ENCODE measurements at places on chromosomes 6 and 20. TPM values are rescaled to one million over a fixed set of nuclear protein-coding genes. Genes with fewer than 3 reads are reported as not detected.

- peak; percentile 91 for DNase-seq
Observed at GRCh38 chr6:84227434-84228197, at the start of gene CEP162. Gene CEP162, minus strand, starts transcription at chr6:84227643. Its CDS starts 1,250 bp downstream, at chr6:84226393.

- DNase-seq = no peak
Observed at GRCh38 chr6:107401573-107401972, 57.8 kb downstream of the PDSS2 start.

DNA sequence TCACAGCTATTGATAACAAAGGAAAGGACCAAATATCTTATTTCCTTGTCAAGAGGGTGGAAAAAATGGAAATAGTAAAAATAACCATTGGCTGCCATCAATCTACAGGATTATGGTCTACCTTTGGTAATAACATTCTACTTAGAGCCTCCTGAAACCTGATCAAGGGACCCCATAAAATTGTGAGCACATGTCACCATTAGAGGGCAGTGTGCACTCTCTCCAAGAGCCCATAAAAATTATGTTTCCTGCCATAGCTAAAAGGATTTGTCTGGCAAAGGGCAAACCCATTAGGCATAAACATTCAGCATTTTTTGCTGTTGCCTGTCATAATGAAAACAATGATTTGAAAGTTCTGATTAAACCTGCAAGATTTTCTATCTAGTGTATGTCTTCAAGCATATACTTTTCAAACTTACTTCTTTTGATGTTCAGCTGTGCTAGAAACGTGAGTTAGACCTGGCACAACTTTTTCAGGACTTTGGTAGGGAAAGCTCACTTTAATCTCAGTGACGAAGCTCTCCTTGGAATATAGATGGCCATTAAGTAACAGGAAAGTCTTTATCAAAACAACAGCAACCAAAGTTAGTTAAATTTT is 120.7 kb upstream of the ZFP64 start:
- peak; percentile 37 for DNase-seq

DNA sequence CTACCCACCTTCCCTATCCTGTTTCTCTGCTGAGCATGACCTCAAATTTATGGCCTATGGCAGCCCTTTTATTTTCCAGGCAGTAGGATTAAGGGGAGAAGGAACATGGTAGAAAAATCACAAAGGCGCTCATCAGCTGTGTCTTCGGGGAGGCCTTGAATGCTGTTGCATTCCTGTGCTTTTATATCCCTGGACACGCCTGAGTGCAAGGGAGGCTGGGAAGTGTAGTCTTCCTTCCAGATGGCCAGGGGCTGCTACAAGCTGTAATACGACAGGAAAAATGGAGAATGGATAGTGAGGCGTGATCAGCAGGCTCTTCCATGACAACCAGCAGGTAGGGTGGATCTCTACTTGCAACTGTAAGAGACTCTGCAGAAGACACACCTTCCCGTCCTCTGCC is 210.9 kb upstream of the GGTLC1 start:
- no peak for DNase-seq

DNA sequence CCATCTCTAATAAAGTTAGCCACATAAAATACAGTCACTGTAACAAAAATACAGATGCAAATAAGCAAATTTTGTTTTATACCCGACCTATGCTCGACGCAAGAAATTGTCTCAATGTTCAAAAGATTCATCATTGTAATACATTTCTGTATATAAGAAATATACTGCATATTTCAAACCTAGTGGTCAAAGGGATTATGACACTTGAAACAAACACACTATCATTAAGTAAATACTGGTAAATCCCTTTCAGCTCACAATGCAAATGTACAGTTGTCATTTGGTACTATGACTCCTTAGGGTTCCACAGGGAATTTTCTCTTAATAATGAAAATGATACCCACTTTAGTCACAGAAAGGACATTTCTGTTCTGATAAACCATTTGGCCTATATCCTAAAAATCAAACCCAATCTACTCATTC is 2.2 kb downstream of the HIVEP2 start:
- DNase-seq = no peak

- DNase-seq = no peak
Observed at GRCh38 chr6:33419580-33420490, at the start of gene SYNGAP1. Gene SYNGAP1, plus strand, starts transcription at chr6:33420065. Its CDS starts 200 bp downstream, at chr6:33420265.

GRCh38 chr6:132130626-132131298 is 179.6 kb upstream of the CCN2 start:
- DNase-seq = peak; percentile 25

DNA sequence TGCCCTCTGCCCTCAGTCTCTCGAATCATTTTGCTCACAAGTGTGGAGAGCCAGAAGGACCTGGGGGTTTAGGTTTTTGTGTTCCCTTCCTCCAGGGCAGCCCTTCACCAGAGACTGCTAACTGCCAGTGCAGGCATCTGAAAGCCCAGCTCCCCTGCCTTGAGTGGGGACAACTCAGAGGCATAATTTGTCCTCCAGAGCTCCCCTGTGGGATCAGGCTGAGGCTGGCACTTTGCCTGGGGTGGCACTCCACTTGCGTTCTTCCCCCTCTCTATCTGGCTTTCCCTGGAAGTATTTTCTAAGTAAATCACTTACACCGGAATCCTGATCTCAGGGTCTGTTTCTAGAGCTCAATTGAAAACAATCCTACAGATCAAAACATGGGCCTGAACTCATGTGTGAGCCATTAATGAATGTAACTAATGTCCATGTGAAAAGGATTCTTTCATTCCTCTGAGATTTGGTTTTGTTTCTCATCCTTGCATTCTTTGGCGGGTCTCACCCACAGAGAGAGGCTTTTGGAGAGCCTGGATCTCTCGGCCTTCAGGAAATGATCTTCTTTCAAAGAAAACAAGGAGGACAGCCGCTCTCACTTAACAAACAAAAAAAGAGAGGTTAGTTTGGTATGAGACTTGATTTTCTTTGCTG is 125.7 kb upstream of the RIPOR2 start:
- DNase-seq = no peak

GRCh38 chr20:371755-372542 is 8.6 kb upstream of the TRIB3 start:
- DNase-seq = no peak

GRCh38 chr6:75986935-75987334 is 85.5 kb downstream of the IMPG1 start:
- DNase-seq = no peak

DNA sequence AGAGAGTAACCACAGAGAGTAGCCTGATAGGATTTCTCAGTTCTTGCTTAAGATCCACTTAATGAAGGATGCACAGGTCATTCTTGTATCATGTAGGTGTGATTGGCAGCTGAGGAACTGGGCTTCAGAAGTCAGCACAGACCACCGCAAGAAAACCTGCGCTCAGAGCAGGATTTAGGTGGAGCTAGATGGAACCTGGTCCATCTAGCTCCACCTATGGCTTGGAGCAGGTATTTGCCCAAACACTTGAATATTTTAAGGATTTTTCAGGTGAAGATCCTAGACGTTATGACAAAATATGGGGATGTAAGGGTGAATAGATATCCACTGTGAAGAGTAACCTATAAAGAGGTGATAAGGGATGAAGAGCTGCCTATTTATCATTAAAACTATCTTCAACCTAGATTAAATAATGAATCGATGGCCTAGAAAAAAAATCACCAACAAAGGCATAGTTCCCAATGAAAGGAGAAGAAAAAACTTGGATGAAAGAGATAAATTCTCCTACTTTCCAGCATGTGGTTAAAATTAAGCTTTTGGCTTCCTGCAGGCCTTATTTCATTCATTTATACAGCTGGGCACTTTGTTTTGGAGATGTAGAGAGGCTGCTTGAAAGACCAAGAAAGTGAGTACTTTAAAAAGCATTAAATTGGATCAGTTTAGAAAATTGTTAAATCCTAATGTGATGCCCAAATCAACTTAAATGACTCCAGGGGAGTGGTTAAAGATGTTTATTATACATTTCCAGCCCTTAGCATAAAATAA is 778.4 kb upstream of the GJE1 start:
- no peak for DNase-seq

- no peak for DNase-seq
Observed at GRCh38 chr20:51505566-51505965, 37.0 kb downstream of the NFATC2 start.

DNA sequence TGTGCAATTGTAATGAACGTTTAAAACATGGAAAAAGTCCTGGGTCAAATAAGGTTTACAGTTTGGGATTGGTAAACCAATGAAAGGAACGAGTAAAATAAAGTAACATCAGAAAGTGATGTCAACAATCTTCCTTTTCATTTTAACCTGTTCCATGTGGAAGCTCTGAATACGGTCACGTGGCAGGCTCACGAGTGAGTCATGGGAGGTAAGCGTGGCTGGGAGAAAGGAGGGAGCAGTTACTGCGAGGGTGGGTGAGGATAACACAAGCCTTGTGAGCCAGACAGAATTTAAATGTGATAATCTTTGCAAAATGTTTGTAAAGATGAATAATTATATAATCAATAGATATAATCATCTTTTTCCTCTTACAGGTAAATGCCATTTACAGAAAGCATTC is 171.3 kb upstream of the HDAC2 start:
- DNase-seq = no peak

DNA sequence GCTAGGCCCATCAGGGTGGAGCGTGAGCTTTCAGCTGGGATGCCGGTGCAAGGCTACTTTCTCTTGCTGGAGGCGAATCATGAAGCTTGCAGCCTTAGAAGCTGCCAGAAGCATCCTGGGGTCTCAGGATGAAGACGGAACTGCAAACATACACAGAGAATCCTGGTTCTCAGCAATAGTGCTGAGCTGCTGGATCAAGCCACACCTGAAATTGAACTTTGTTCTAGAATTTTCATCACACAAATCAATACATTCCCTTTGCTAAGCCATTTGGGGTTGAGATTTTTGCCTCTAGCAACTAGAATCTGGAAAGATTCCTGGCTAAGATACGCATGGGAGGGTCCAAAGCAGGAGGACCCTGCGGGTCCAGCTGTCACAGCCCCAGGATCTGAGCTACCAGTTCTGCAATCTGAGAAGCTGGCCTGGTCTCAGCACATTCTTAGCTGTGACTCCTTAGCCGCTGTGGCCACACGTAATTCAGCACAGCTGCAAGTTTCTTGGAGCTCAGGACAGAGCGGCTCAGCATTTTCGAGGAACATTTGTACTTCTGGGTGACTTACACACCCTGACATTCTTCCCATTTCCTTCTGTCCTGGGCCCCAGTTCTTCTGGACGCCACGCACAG is 6.6 kb upstream of the ARFGAP1 start:
- DNase-seq = no peak

GRCh38 chr6:108650781-108651180 is 90.1 kb downstream of the FOXO3 start:
- DNase-seq = no peak

DNA sequence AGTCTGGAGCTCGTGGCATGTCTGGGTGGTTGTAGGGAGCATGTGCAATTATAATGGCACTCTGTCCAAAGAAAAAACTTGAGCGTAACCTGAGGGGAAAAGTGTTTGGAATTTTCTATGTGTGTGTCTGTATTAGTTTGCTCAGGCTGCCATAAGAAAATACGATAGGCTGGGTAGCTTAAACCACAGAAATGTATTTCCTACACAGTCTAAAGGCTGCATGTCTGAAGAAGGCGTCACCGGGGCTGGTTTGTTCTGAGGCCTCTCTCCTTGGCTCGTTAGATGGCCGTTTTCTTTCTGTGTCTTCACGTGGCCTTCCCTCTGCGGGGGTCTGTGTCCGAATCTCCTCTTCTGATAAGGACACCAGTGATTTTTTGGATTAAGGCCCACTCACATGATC is 59.0 kb downstream of the IGF2R start:
- no peak for DNase-seq

DNA sequence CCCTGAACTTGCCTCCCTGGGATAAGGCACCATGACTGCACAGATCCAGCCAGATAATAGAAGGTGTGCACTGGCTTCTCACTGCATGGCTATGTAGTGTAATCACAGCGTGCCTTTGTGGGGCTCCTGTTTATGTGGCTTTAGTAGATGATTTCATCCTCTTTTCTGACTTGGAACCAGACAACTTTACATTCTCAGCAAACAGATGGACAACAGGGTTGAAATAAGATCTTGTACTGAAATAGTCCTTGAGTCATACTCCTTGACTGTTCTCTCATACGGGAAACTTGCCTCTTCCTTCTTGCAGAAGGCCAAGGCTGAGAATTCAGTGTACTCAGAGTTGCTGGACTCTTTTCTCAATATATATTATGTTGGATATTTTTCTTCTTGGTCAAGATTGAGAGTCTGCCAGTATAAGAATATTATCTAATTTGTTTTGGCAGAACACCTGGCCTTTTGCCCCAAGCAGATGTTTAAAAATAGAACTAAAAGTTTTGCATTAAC is 25.0 kb upstream of the RNF144B start:
- no peak for DNase-seq

- no peak for DNase-seq
Observed at GRCh38 chr6:105886814-105887544, 199.2 kb upstream of the PRDM1 start.

TSBP1 gene
- 0.24 TPM for polyA plus RNA-seq

TFAP2C gene
- 1.2 TPM for polyA plus RNA-seq

ARHGAP40 gene
- polyA plus RNA-seq = 2.6 TPM

C6orf141 gene
- polyA plus RNA-seq = 0.33 TPM

ADGRF1 gene
- 55.4 TPM for polyA plus RNA-seq

GLP1R gene
- 0.57 TPM for polyA plus RNA-seq

GATA5 gene
- polyA plus RNA-seq = 9.3 TPM

LY6G6C gene
- 1.4 TPM for polyA plus RNA-seq

DSP gene
- polyA plus RNA-seq = 67.0 TPM

TXLNB gene
- polyA plus RNA-seq = 1.6 TPM
